ENCODE measurements at places on chromosomes 2 and 18.

GRCh38 chr2:14751581-14751980 is 119.1 kb downstream of the LRATD1 start:
- DNase-seq: no peak

DNA sequence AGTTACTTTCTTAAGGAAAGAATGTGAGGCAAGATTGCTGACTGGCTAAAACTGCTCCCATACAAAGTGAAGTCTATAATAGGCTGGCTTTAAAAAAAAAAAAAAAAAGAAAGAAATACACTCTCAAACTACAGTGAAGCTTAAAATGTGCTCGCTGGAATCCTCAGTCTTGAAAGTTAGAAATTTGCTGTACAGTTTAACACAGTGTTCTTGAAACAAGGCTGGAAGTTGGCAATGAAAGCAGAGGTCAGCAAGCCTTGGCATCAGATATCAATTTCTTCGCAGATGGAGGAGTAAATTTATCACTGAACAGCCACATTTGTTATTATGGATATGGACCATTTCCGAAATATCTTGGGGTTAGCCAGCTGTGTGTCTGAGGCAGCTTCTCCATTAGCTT is 392.9 kb downstream of the ZNF516 start:
- no peak for DNase-seq

GRCh38 chr2:120708944-120709607 is 26.6 kb upstream of the GLI2 start:
- DNase-seq: no peak

DNA sequence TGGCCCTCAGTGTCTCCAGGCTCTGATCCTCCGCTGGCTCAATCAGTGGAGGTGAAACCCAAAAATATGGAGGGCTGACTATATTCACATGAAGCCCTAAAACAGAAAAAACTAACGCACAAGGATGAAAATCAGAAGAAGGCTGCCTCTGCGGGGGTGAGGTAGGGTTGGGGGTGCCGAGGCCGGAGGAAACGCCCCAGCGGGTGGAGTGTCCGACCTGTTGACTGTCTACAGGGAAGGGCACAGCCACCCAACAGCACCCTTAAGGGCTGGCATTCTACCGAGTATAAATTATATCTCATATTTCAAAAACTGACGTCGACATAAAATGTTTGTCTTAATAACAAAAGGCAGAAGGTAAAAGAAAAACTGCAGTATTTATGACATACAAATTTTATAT is 223.5 kb downstream of the HDAC4 start:
- DNase-seq: no peak

DNA sequence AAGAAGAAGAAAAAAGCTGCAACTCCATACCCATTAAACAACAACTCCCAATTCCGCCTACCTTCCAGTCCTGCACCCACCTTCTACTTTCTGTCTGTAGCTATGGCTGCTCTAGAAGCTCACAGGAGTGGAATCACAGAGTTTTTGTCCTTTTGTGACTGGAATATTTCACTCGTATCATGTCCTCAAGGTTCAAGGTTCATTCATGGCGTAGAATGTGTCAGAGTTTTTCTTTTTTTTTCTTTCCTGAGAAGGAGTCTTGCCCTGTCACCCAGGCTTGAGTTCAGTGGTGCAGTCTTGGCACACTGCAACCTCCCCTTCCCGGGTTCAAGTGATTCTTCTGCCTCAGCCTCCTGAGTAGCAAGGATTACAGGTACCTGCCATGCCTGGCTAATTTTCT is 97.4 kb upstream of the ODC1 start:
- DNase-seq: no peak

DNA sequence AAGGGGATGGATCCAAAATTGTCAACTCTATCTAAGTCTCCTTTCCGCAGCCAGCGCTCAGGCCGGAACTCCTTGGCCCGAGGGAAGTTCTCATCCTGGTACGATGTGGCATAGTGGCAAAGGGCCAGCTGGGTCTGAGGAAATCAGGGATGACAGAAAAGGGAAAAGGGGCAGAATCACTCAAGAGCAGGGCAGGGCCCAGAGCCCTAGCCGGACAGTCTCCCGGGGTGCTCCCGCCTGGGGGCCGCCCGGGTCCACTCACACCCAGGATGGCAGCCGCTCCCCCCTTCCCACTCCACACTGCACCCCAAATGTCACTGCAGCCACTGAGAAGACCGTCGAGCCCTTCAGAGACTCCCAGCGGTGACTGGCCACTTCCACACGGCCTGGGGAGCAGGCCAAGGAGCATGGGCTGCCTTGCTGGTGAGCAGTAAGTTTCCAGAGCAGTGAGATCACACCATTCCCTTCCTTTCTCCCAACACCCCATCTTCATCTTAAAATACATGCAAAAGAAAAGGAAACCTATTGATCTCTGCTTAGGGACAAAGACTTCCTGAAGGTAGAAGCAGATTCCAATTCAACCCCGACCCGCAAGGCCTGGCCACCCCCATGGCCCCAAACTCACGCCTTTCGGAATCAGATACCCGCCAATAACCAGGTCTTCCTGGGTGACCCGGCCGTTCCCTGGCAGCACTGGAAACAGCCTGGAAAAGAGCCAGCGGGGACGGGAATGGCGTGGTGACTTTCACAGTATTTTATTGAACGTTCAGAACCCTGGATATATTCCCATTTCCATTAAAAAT is 26.7 kb downstream of the CYP27C1 start:
- no peak for DNase-seq

GRCh38 chr18:29076645-29077044 is 899.7 kb upstream of the CDH2 start:
- DNase-seq: no peak

DNA sequence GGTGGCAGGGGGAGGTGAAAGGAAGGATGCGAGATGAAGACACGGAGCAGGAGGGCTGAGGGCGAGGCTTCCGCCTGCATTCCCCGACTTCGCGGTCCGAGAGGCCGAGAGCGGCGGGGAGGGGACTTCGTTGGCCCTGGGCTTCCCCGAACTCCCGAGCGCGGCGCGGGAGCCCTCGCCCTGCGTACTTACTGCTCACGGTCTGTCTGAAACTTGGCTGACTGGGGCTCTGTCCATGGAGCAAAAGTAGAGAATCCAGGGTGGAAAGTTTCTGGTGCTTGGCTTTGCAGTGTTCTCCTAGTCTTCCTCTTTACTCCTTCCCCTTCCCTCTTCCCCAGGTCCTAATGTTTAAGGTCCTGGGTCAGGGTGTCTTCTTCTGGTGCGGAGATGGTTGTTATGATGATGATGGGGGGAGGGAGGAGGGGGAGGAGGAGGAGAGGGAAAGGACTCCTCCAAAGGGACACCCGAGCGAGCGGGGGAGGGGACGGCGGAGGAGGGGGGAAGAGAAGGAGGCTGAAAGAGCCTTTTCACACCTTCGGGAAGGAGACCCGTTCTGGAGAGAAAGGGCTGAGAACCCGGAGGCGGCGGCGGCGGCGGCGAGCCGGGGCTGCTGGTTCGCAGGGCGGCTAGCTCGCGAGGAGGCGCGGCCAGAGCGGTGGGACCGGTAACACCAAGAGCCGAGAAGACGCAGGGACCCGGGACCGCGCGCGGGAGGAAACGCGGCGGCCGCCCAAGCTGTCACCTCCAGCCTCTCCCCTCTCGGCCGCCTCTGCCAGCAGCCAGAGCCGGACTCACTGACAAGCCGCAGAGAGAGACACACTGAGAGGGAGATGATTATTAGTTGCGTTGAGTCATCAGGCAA is at the start of gene SATB2:
Gene SATB2 (minus strand): TSS at position 793 of the 862 bp plus-strand sequence. CDS start 1,902 bp downstream, outside the sequence.
- no peak for DNase-seq

- no peak for DNase-seq
Measured at GRCh38 chr2:239751679-239752355, 273.3 kb downstream of the NDUFA10 start.

GRCh38 chr2:100807707-100808106 is 12.2 kb upstream of the NPAS2 start:
- no peak for DNase-seq

DNA sequence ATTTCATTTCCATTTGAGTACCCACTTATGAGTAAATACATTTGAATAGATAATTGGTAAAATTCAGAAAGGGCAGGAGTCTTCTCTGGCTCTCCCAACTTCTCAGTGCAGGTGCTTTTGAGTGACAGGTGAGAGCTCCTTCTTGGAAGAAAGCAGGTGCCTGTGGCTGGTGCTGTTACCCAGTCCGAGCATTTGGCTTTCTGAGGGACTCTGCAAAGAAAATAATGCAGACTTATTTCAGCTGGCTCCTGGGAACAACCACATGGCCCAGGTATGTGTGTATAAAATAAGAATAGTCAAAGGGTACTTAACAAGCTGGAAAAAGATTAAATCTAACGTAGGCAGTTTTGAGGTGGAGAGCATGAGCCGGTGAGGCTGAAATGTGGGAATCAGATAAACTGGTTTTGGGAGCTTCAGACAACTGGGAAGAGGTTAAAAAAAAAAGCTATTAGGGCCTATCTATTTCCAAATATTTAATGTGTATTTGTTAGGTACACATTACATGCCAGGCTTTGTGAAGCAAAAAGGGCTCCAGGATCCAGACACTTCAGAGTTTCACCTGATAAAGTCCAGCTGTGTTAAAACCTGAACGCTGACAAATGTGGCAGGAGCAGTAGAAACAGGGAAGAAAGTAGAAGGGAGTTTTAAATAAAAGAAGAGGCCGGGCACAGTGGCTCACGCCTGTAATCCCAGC is 20.6 kb downstream of the ZNF236 start:
- no peak for DNase-seq

DNA sequence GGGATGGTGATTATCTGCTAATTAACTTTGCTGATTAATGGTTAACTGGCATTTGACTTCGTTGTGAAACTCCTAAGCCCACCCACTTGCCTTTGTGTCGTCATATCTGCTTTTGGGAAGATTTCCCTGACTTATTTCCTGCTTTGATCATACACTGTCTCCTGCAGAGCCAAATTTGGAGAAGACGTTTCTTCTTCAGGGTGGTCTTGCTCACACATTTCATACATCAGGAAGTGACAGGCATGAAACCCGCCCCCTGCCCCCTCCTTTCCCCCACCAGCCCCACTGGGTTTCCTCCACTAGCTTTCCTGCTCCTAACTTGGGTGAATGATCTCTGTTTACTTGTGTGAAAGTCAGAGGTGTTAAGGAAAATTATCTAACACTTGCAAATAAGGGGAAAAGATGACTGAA is 300.1 kb downstream of the TSN start:
- no peak for DNase-seq

GRCh38 chr2:239377591-239377990 is 23.2 kb downstream of the HDAC4 start:
- no peak for DNase-seq

GRCh38 chr2:3745920-3746319 is 42.5 kb downstream of the DCDC2C start:
- no peak for DNase-seq

GRCh38 chr2:119282146-119282995 is 58.7 kb downstream of the STEAP3 start:
- DNase-seq: no peak

GRCh38 chr18:36451454-36452251 is 154.1 kb downstream of the FHOD3 start:
- no peak for DNase-seq

- no peak for DNase-seq
Measured at GRCh38 chr2:66456183-66457041, 21.5 kb downstream of the MEIS1 start.

GRCh38 chr2:139296672-139297209 is 516.6 kb upstream of the NXPH2 start:
- no peak for DNase-seq

DNA sequence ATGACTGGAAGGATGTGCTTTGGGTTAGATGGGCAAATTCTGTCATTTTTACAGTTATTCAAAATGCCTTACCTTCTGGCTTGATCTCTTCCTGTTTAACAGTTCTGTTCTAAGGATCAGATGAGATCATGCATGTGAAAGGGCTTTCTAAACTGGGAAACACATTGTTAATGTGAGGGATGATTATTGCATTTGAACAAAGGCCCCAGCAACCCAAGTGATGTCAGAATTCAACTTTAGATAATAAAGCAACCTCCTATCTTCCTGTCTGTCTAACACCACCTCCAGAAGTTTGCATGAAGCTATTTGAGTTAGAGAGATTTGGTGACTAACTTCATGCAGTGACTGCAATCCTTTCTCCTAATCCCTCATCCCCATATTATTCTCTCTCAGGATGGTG is 77.8 kb upstream of the B3GNT2 start:
- DNase-seq: no peak

DNA sequence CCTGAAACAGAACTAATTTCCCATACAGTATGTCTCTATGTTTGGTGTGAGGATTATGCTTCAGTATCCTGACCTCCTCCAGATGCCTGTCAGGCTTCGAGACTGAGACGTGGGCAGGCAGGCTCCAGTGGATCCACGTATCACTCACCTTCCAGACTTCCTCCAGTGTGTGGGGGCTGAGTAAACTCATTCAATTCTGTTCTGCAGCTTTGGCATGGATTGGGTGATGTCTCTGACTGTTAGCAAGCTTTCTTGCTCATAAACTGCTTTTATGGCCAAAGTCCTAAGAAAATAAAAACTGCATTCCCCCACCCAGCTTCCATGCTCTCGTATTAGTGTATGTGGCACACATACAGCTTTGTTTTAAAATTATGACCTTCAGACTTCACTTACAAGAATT is 53.6 kb downstream of the CCDC93 start:
- no peak for DNase-seq

- no peak for DNase-seq
Measured at GRCh38 chr2:38649176-38649728, 16.7 kb upstream of the GALM start.

- DNase-seq: no peak
Measured at GRCh38 chr2:55169915-55170314, 62.2 kb downstream of the CLHC1 start.

GRCh38 chr2:231935815-231936214 is 9.6 kb upstream of the NPPC start:
- DNase-seq: no peak

DNA sequence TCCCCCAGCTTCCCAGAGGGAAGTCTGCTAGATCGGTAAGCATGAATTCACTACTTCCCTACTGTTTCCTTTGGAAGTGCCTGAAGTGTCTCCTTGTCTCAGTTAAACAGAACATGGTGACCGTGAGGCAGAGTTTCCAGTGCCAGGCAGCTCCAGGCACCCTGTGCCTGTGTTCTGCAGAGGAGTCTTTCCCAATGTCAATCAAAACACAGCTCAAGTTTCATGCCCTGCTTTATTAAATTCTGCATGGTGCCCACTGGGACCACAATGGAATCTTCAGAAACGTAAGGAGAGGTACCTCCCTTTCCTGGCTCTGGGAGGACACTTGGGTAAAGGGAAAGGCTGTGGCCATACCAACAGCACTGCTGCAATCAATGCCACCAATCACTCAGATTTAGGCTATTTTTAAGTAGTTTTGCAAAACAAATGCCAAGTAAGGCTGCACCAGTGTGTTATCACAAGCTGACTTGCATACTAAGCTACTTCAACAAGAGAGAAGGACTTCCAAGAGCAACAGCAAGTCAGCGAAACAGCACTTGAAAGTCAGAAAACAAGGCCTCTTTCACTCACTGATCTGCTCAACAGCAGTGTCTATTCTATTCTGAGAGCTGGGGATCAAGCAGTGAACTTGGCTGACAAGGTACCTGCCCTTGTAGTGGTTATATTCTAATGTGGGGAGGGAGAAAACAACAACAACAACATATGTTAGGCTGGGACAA is 14.9 kb downstream of the LPIN2 start:
- DNase-seq: no peak

- DNase-seq: no peak
Measured at GRCh38 chr2:44652701-44653100, 288.8 kb upstream of the SIX3 start.

GRCh38 chr2:109422071-109422757 is 191.6 kb downstream of the SEPTIN10 start:
- DNase-seq: no peak
